NCI-H524 (cell line): ENCODE measurements at places on chromosomes 11 and 22.

GRCh38 chr11:29616611-29617010 lies 400.2 kb downstream of the KCNA4 start:
- no peak for DNase-seq

GRCh38 chr22:44384563-44385295 lies 72.0 kb upstream of the SHISAL1 start:
- DNase-seq: no peak

- DNase-seq: no peak
Measured at GRCh38 chr22:21455334-21456089, 11.7 kb upstream of the TMEM191C start.

GRCh38 chr11:104843150-104843836 lies 55.0 kb downstream of the CASP12 start:
- no peak for DNase-seq

- DNase-seq: no peak
Measured at GRCh38 chr11:15621565-15621964, 506.8 kb downstream of the INSC start.
